Activated T-helper 2 cell treated with anti-CD3 and anti-CD28 coated beads, Interferon-gamma antibody, Interleukin-2, Interleukin-4, amounts not matched to agents 10 μg/mL and 5 μg/mL and 100 μg/mL, durations not matched to agents 14 hours and 24 hours and 36 hours (primary cell): ENCODE measurements at places on chromosomes 4 and X.

DNA sequence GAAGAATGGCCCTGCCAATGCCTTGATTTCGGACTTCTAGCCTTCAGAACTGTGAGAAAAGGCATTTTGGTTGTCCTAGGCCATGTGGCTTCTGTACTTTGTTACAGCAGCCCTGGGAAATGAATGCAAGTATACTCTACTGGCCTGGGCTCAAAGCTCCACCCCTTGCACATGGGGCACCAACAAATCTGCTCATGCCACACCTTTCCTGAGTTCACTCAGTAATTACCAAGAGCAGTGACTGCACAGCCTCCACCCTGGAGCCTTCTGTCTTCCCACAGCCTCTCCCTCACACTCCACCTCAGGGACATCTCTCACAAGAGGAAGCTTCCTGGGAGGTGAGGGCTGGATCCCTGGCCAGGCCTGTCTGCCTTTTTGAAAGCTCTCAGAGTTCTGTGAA lies 29.1 kb upstream of the GAB1 start:
- H3K27ac ChIP-seq: no peak overlapping the region
- no peaks in the 10 kb centered on the region for H3K4me1 ChIP-seq
- H3K36me3 ChIP-seq: no peaks in the 10 kb centered on the region
- H3K27me3 ChIP-seq: no peaks in the 10 kb centered on the region

DNA sequence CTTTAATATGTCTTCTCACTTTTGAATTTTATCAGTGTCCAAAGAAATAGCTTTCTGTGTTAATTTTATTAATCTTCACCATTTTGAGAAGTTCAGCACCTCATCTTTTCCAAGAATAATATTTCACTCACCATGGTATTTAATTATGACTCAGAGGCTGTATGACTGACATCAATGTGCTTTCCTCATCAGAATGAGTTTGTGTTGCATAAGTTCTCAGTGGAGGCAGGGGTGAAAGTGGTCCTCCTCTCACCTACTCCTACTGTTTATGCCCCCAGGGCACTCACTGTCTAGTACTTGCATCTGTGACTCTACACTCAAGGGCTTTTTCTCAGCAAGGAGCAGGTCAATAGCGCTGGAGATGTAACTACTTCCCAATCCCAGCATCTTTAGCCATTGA lies 905.3 kb upstream of the INTU start:
- no peak overlapping the region for H3K27ac ChIP-seq
- H3K36me3 ChIP-seq: no peaks in the 10 kb centered on the region
- DNase-seq: no peak
- no peak overlapping the region for H3K4me3 ChIP-seq
- no peaks in the 10 kb centered on the region for H3K4me1 ChIP-seq

- H3K4me1 ChIP-seq: no peaks in the 10 kb centered on the region
- DNase-seq: no peak
- no peak overlapping the region for H3K4me3 ChIP-seq
- no peaks in the 10 kb centered on the region for H3K36me3 ChIP-seq
- no peak overlapping the region for H3K27ac ChIP-seq
- H3K27me3 ChIP-seq: no peaks in the 10 kb centered on the region
Measured at GRCh38 chr4:126701756-126702155, 931.0 kb upstream of the INTU start.

DNA sequence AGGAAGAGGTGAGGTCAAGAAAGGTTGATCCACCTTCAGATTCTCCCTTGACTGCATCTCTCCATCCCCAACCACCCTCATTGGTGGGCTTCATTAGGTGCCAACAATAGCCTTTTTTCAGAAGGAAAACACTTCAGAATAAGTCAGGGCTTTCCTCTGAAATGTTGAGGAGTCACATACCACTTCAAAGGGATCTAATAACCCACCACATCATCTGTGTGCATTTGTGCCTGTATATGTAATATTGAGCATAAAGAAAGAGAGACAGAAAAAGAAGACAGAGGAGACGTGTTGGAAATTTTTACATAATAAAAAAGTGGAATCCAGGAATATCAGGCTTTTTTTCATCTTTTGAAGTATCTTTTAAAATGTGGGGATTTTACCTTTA lies 209.1 kb upstream of the SLC7A11 start:
- H3K27ac ChIP-seq: no peak overlapping the region
- no peaks in the 10 kb centered on the region for H3K4me1 ChIP-seq
- no peaks in the 10 kb centered on the region for H3K27me3 ChIP-seq
- H3K36me3 ChIP-seq: no peaks in the 10 kb centered on the region
- DNase-seq: no peak
- H3K4me3 ChIP-seq: no peak overlapping the region

DNA sequence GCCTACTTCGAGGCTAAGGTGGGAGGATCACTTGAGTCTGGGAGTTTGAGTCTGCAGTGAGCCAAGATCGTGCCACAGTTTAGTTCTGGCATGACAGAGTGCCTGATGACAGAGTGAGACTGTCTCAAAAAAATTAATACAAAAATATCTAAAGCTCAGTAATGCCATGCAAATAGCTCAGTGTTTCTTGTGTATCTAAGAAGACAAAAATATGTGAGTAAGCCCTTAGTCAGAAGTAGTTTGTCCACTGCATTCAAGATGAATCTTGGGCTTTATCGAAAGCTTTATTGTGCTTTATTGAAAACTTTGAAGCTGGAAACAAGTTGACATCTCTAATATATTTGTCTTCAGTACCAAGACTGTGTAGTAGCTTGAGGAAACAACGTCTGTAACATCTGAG lies 115.9 kb downstream of the GPAT3 start:
- H3K27me3 ChIP-seq: peaks cover 12% of the 10 kb centered on the region
- H3K4me3 ChIP-seq: no peak overlapping the region
- no peaks in the 10 kb centered on the region for H3K4me1 ChIP-seq
- no peak overlapping the region for H3K27ac ChIP-seq
- no peaks in the 10 kb centered on the region for H3K36me3 ChIP-seq

DNA sequence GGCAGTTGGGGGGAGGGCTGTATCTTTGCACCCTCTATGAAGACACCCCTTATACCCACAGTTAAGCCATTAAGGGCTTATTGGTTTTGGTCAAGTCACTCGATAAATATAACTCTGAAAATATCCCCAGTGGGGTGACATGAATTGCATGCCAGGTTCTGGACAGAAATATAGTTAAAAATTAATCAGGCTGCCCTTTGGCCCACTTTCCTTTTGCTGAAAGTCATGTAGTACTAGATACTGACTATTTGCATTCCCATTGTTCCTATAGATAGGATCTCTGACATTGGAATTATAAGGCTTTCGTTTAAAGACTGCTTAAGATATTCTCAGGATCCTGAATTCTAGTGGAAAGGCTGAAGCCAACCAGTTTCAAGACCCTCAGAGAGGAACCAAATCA lies 43.5 kb upstream of the LAMP2 start:
- no peaks in the 10 kb centered on the region for H3K36me3 ChIP-seq
- no peak overlapping the region for H3K27ac ChIP-seq
- H3K4me1 ChIP-seq: no peaks in the 10 kb centered on the region
- no peaks in the 10 kb centered on the region for H3K27me3 ChIP-seq
- DNase-seq: no peak

- no peaks in the 10 kb centered on the region for H3K36me3 ChIP-seq
- no peak for DNase-seq
- no peak overlapping the region for H3K4me3 ChIP-seq
- H3K27me3 ChIP-seq: no peaks in the 10 kb centered on the region
Measured at GRCh38 chr4:84221704-84222103, 277.4 kb downstream of the NKX6-1 start.

GRCh38 chr4:63460075-63460474 lies 949.2 kb downstream of the TECRL start:
- DNase-seq: no peak
- no peaks in the 10 kb centered on the region for H3K4me1 ChIP-seq
- H3K36me3 ChIP-seq: no peaks in the 10 kb centered on the region
- H3K27me3 ChIP-seq: no peaks in the 10 kb centered on the region

- no peaks in the 10 kb centered on the region for H3K4me1 ChIP-seq
- no peak overlapping the region for H3K27ac ChIP-seq
- no peaks in the 10 kb centered on the region for H3K36me3 ChIP-seq
- H3K4me3 ChIP-seq: no peak overlapping the region
- DNase-seq: no peak
Measured at GRCh38 chr4:20528508-20528907, 171.8 kb upstream of the PACRGL start.

GRCh38 chrX:81378560-81378959 lies 176.7 kb downstream of the SH3BGRL start:
- H3K27me3 ChIP-seq: no peaks in the 10 kb centered on the region
- no peak overlapping the region for H3K4me3 ChIP-seq
- no peaks in the 10 kb centered on the region for H3K4me1 ChIP-seq
- DNase-seq: no peak
- no peaks in the 10 kb centered on the region for H3K36me3 ChIP-seq
- H3K27ac ChIP-seq: no peak overlapping the region

- DNase-seq: no peak
- H3K27ac ChIP-seq: no peak overlapping the region
- H3K36me3 ChIP-seq: peaks cover 16% of the 10 kb centered on the region
- no peaks in the 10 kb centered on the region for H3K4me1 ChIP-seq
- no peaks in the 10 kb centered on the region for H3K27me3 ChIP-seq
- no peak overlapping the region for H3K4me3 ChIP-seq
Measured at GRCh38 chrX:136041254-136041812, 56.1 kb downstream of the SLC9A6 start.

DNA sequence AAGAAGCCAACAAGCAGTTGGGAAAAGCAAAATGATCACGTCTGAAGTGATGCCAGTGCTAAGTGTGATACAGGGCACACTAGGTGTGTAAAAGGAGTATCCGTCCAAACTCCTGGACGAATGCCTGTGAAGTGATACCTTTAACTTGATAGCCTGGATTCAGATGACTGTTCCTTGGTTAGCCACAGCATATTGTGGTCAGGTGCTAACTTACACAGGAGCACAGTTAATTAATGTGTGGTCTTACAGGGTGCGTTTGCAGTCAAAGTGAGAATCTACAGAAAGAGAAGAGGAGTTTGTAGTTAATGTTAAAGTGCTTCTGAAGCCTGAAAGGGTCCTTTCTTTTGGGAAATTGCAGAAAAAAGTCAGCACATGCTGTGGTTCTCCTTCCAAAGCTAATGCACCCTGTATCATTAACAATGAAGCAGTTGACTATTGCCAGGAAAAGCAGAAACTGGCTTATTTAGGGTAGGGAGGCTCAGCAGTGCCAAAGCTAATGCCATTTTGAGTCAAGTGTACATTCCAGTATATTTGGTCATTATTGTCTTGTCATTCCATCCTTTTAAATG lies 61.1 kb downstream of the DCLK2 start:
- no peak for DNase-seq
- no peak overlapping the region for H3K4me3 ChIP-seq
- peaks cover 13% of the 10 kb centered on the region for H3K4me1 ChIP-seq
- no peak overlapping the region for H3K27ac ChIP-seq
